ENCODE measurements at places on chromosomes 5 and 9.

DNA sequence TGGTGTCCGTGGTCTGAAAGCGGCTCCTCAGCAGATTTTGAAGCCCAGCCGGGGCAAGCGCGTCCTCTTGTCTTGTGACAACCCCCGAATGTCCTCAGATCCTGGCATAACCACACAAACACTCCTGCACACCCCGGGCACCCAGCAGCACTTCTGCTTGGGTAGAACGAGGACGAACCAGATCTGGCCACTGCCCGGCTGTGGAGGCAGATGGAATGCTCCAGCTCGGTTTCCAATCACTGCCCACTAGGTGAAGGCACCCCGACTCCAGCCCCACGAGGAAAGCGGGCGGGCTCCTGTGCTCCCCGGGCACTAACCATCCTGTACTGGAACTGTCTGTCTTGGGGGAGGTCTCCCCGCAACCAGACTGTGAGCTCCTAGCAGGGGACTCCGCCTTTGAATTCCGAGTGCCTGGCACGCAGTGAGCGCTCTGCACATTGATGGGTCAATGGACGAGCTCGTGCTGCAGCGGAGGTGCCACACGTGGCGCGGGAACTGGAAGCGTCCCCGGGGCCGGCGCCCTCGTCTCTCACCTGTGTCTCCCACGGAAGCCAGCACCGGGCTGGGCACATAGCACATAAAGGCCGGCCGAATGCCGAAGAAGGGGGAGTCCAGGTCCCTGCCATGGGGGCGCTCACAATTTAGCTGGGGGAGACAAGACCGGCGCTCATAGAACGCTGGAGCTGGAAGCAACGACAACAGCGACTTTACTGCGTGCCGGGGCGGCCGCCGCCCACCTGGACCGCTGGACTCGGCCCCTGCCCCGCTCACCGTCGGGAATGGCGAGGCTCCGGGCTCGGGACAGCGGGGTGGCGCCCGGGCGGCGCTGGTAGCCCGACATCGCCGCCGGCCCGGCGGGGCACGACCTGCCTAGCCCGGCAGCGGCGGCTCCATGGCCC, 608 bp downstream of the ENTR1 start:
- no peak for DNase-seq

DNA sequence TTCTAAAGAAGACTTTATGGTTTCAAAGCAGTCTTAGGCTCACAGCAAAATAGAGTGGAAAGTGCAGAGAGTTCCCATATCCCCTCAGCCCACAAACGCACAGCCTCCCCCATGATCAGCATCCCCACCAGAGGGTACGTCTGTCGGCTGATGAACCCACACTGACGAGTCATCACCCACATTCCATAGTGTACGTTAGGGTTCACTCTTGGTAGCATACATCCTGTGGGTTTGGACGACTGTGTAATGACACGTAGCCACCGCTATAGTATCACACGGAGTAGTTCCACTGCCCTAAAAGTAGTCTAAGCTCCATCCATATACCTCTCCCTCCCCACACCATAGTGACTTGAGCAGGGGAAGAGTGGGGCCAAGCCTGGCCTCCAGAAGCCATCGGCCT, 135.7 kb upstream of the PHYKPL start:
- DNase-seq: no peak

DNA sequence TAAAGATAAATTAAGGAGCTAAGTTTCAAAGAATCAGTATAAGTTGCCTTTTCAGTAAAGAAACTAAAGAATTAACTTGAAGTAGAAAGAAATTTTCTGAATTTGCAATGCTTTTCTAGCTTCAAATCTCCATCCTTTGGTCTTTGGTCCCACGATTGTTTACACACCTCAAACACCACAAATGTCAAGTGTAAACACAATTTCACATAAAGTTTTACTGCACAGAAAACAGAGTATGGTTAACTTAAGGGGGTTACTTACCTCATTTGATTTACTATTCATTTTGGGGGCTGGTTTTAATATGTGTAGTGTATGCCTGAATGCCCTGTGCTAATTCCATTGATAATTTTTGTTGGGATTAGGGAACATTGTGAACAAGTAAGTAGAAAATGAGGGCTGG, 4.1 kb downstream of the CDO1 start:
- no peak for DNase-seq

- DNase-seq: no peak
Measured at GRCh38 chr5:27091858-27092257, 53.5 kb upstream of the CDH9 start.

DNA sequence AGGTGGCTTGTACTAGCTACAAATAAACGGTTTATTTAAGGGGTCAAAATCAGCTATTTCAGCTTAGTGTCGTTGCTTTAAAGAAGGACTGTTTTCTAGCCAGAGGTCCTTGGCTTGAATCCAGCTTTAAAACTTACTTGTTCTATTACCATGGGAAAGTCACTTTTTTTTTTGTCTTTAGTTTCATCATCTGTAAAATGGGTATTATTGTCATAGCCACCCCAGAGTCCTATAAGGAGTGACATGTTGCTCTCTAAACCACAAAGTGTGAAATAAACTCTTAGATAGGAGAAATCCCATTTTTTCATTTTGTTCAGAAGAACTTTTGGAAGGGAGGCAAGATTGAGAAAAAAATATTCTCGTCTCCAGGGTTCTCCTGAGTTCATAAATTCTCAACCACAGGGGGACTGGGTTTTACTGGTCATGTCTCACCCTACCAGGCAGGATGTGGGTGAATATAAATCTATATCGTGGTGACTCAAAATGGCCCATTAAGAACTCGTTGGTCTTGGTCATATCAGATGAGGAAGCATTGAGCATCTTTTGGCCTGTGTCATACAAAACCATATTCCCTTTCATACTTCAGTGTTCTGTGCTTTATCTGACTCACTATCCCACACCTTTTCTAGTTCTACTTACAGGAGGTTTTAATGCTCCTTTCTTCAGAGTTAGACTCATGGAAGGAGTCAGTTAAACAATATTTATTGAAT, 202.7 kb upstream of the NR3C1 start:
- no peak for DNase-seq

GRCh38 chr5:101390151-101390908, 487.2 kb upstream of the ST8SIA4 start:
- DNase-seq: no peak

DNA sequence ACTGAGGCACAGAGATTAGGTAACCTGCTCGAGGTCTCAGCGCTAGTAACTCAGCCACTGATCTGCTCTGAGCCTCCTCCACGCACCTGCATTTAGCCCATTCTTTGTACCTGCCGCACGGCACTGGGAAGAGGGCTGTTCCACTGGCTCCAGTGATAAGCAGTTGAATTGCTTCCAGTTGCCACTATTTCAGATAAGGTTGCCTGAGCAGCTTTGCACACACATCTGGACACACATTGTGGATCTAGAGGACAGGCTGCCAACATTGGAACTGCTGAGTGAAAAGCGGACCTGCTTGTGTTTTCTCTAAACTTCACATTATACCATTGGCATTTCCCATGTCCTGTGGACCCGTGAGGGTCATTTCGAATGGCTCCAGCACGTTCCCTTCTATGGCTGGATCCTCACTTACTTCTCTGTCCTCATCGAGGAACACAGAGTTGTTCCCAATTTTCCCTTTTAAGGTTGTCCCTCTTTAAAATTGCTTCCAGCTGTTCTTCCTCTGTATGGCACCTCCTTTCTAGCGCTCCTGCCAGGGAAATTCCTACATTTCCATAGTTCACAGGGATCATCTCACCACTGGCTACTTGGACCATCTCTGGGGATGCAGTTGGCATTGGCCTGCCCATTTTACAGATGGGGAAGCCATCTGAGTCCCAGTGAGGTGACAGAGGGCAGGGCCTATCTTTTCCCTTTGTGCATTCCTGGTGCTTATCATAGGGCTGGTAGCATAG, 45.9 kb upstream of the RPL26L1 start:
- no peak for DNase-seq

GRCh38 chr5:161385027-161385426, 161.5 kb downstream of the GABRB2 start:
- DNase-seq: no peak

DNA sequence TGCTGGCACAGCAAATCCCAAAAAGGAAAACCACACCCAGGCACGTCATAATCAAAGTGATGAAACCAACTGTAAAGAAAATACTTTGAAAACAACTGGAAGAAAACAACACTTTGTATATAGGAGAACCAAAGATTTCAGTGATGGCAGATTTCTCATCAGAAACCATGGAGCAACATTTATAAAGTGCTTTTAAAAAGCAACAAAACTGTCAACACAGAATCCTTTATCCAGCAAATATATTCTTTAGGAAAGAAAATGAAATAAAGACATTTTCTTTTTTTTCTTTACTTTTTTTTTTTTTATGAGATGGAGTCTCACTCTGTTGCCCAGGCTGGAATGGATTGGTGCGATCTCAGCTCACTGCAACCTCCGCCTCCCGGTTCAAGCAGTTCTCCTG, 5.3 kb upstream of the FAM151B start:
- DNase-seq: no peak

DNA sequence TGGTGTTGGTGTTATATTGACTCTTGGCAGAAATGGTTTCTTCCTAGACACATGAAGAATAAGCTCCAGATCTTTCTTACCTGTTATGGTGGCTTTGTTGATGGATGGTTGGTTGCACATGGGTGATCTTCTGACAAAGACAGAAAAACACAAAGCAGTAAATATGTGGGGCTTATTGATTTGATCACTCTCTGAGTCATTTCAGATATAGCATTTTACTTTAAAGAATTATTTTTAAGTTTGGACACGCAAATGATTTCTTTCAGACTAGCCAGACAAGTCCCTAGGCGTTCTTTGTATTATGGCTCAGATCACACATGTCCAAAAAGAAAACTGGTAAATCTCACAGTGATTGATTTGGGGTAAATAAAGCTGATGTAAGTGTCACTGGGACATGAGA, 597.6 kb downstream of the RAB3C start:
- no peak for DNase-seq

DNA sequence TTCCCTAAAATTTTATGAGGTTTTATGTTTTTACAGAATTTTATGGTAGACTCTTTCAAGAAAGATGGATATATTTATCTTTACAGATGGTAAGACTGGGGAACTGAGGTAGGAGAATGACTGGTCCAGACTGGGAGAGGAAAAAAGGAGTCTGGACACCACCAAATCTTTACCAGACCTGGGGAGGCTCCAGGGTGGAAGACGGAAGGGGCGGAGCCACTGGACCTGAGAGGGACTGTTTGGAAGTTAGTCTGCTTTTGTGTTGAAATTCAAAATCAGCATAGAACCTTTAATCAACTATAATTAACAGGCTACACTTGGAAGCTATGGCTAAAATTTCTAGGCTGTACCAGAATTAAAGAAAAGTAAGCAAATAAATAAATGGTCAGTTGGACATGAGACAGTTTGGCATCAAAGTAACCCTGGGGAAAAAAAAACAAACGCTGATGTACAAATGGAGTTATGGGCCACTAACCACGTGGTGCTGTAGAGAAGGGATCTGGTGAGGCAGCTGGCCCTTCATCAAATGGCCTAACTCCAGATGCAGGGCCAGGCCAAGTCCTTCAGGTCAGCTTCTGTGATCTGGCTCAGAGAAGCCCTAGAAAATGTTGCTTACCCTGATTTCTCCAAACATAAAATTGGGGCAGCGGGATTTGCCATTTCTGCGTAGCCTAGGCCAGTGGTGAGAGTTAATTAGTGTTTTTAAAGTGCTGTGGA, 155.1 kb downstream of the ARSB start:
- no peak for DNase-seq

DNA sequence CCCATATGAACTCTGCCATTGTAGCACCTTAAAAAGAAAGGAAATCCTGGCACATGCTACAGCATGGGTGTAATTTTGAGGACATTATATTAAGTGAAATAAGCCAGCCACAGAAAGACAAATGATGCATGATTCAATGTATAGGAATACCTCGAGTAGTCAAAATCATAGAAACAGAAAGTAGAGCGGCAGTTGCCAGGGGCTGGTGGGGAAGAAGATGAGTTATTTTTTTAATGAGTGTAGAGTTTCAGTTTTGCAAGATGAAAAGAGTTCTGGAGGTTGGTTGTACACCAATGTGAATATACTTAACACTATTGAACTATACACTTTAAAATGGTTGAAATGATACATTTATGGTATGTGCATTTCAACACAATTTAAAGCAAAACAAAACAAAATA, 133.0 kb downstream of the ZDHHC21 start:
- DNase-seq: no peak

GRCh38 chr5:179241175-179241574, 104.1 kb downstream of the ADAMTS2 start:
- no peak for DNase-seq

DNA sequence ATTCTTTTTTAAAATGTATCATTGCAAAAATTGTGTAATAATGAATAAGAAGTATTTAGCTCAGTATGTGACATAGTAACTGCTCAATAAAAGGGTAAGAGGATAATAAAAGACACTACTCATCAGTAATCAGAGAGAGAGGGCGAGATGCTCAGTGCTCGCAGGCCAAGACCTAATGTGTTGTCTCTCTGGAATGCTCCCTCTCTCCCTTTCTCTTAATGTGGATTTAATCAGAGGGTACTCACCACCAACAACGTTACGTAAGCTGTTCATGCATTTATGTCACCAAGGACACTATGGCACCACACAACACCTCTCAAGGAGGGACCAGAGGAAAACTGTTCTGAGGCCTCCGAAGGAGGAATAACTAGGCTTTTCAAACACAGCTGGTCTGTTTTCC, 42.5 kb downstream of the WHRN start:
- DNase-seq: no peak

DNA sequence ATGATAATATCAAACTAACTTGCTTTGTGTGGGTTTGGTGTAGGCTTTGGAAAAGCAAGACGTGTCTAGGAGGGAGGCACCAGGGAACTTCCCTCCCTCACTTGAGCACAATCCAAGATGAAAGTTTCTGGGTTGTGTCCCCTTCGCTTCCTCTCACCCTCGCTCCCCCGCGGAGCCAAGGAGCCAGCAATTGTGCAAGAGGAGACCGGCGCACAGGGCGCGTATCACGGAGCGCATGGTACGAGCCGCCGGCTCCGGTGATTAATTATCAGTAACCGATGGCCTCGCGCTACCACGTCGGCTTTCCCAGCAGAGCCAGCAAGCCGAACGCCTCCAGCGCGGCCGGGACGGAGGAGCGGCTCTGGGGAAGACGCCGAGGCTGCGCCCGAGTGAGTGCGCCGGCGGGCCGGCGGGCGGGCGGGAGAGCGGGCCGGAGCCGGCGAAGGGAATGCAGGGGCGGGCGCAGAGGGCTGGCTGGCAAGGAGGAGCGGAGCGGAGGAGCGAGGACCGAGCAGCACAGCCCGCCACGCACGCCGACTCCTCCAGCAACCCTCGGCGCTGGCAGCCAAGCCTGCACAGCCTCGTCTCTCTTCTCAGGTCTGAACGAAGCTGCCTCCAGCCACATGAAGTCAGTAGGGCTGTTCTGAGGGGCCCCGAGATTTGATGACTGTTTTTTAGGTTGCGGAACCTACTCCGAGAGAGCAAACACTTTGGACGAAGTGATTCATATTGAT, 143.6 kb downstream of the BNC2 start:
- DNase-seq: no peak

- no peak for DNase-seq
Measured at GRCh38 chr5:34652914-34653313, 3.2 kb upstream of the RAI14 start.

- DNase-seq: no peak
Measured at GRCh38 chr9:18520416-18521047, 46.6 kb downstream of the ADAMTSL1 start.
